DMS 273 treated with DMSO at 0.1 percent for 48 hours (cell line): ENCODE measurements at places on chromosomes 6 and 20.

GRCh38 chr6:132927713-132928112 is 113.3 kb downstream of the RPS12 start:
- no peak for DNase-seq

- DNase-seq: no peak
Measured at GRCh38 chr20:42340368-42340767, 722.2 kb upstream of the CHD6 start.

- no peak for DNase-seq
Measured at GRCh38 chr20:50498071-50498776, 12.0 kb upstream of the PTPN1 start.

GRCh38 chr20:888057-888456 is 28.1 kb downstream of the ANGPT4 start:
- DNase-seq: no peak

DNA sequence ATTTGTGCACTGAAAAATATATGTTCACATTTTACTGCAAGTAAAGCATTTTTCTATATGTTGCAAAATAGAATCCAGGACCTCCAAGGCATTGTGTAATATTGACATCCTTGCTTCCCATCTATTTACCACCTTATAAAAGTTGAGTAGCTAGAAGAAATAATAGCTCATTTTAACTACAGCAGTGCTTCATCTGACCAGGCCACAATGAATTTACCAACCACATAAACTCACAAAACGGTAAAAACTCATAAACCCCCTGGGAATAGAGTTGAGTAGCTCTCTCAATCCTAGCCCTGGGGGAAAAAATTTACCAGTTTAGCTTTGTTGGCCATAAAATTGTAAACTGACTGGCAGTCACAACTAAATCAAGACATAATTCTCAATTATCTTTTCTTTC is 3.9 kb downstream of the ATXN1 start:
- no peak for DNase-seq

DNA sequence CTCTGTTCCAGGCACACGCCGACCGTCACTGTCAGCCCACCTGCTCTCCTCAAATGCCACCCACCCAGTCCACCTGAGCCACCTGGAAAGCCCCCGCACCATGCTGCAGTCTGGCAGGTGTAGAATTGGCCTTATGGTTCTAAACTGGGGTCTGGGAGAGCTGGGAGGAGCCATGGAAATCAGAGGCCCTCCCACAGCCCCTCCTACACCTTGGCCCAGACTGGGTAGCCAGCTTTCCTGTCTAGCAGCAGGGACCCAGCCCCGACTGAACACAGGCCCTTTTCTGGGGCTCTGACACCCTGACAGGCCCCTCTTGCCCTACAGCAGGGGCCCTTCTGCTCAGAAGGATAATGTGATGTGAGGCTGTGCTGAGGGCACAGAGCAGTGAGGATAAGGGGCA is 31.1 kb downstream of the LRFN2 start:
- no peak for DNase-seq

GRCh38 chr20:53448426-53448825 is 145.2 kb downstream of the ZNF217 start:
- DNase-seq: no peak

DNA sequence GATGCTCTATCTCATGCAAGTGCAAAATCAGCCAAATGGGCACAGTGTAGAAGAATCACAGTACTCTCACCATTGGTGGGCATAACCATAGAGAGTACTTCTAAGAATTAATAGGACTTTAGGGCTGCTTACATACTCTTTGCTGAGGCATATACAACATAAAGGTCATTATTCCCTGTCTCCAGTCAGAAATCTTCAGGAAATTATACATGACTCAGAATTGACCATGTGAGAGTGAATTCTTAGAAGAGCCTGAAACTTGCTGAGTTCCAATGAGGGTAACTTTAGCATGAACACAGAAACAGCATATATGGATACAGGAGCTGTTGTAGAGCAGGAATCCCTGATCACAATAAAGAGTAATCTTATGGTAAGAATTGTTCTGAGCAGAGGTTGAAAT is 498.7 kb downstream of the TENT5A start:
- no peak for DNase-seq

GRCh38 chr6:25579391-25579883 is 72.6 kb upstream of the SCGN start:
- no peak for DNase-seq

GRCh38 chr20:63377256-63377941 is 16.2 kb upstream of the CHRNA4 start:
- no peak for DNase-seq

DNA sequence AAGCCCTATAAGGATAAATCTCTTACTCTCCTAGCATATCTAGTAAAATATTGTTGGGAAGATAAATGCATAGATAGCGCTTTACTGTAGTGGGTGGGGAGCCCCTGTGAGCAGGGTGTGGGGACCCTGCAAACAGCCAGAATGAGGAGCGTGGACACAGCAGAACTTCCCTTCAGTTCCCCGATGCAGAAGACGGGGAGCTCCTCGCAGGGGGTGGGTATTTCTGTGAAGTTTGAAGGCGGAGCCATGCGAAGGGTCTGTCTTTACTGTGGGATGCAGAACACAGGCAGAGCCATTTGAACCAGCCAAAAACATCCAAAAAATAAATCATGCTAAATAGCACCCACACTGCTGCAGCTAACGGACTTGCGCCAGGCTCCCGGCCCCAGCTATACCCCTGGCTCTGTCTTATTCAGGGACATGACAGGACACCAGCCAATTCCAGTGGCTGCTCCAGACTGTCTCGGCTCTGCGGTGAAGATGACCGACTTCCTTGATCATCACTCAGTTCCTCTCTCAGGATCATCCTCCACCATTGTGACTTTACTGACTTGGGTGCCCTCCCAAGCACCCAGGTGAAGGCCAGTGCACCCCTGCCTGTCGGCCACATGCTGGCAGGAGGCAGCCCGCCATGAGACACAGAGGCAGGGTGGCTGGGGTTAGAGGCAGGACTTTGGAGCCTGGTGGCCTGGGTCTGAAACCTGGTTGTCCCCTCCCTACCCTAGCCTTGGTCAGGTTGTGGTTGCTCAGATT is 134.5 kb downstream of the SMOC2 start:
- no peak for DNase-seq

DNA sequence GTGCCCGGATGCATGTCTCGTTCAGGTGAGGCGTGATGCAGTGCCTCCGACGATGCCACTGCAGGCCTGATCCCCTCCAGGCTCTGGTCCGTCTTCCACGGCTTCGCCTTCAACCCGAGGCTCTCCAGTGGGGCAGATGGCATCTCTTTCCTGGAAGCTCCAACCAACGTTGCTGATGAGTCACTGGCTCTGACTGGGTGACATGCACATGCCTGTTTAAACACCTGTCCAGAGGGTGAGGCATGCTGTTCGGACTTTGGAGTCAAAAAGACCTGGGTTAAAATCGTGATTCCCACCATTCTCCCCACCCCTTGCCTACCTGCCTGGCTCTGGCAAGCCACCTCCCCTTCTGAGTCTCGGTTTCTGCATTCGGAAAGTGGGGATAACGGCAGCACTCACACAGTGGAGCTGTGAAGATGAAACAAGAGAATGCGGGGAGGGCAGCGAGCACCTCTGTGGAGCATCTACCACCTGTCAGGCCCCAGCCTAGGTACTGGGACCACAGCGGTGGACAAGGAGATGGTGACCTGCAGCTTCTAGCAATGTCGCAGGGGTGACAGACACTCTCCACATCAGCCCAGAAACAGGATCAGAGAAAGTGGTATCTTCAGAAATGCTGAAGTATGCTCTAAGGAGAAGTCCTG is 8.5 kb upstream of the EDN3 start:
- DNase-seq: no peak

GRCh38 chr6:125554456-125554855 is 195.0 kb upstream of the HEY2 start:
- DNase-seq: no peak

DNA sequence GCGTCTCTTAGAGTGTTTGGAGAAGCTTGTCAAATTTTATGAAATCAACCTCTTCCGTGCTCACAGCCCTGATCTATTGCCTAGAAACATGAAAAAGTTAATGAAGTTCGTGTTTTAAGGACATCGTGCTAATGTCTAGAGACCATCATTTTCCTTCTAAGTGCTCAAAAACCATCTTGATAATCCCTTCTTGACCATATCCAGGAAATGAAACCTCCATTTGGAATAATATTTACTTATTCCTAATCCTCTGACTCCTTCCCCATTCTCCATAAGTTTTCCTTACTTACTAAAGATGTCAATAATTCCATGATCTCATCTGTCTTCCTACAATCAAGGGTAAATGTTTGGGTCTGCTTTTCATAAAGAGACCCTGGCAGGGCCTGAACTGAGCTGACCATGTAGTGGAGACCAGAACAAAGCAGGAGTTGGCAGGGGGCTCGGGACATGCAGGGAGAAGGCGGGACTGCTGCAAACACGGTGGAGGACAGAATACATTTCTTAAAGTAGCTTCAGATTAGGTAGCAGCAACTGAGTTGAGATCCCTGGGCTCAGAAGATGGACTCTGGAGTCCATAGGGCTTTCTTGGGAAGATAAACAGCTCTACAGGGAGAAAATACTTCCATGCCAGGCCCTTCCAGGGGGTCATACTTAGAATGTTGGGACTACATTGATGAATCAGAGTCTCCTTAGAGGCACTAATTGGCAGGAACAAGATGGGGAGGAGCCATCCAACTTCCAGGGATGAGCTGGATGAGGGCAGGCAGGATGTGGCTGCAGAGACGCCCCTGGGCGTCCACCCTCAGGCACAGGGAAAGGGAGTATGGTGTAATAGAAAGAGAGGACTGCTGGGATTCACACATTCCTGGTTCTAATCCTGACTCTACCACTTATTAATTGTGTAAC is 100.7 kb downstream of the RIN2 start:
- no peak for DNase-seq

GRCh38 chr6:11166948-11167347 is 55.4 kb upstream of the ERVFRD-1 start:
- DNase-seq: no peak

DNA sequence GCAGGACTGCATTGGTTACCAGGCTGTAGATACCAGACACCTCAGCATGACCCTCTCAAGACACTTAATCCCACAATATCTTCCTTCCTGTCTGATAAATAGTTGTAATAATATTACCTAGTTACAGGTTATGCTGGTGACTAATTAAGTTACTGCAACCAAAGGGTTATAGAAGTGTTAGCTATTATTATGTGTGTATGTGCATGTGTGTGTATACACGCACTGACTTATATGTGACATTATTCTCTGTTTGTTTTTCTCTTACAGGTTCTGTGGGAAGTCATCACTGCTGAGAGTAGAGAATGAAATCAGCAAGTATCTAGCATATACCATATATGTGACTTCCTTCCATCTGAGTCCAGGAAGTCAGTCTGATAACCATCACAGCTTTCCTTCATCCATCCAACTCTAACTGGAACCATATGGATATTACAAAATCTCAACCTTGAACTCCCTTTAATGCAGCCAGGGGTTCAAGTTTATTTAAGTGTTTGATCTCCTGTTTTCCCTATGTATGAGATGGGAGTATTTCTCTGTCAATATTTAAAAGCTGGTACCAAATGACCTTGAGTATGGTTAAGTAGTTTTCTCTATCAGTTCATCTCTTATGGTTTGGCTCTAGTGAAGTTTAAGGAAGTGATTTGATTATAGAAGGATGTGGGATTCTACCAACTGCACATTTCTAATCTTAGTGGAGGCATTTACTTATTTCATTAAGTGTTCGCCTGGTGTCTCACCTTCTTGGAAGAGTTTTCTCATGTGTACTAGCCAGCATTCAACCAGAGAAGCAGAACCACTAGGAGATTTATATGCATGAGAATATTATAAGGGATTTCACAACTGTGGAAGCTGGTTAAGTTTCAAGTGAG is 313.2 kb downstream of the HIVEP2 start:
- DNase-seq: no peak

DNA sequence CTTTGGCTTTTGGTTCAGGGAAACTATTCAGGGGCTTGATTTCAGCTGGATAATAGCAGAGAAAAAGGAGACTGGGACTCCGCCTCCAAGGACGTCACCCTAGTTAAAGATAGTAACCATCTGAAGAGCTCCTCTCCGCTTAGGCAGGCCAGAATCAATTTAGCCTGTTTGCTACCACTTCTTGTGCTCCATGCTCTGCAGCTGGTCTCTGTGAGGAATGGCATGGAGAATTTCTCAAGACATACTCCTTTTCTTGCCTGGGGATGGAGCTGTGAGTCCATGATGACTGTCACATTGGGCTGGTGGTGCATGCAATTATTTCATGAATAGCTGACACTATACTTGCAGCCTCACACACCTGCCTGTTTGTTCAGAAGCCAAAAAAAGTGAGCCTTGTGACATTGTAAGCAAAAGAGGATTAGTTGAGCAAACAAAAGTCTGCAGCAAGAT is 61.4 kb downstream of the TXLNB start:
- DNase-seq: peak; percentile 72

- DNase-seq: peak; percentile 53
Measured at GRCh38 chr6:41644297-41644879, 6.1 kb downstream of the MDFI start.

DNA sequence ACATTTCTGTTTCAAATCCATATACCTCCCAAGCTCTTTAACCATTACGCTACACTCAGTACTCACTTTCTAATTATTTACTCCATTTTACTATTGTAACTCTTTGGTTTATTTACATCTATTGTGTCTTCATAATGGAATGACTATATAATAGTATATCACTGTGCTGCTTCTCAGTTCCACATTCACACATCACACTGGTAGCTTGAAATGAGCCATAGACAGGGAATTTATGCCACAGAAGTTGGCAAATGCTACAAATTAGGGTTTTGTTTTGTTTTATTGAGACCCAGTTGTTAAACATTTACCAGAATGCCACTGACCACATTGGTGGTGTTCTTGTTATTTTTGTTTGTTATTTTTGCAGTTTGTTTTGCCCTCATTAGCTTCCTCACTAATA is 213.9 kb downstream of the KCNQ5 start:
- DNase-seq: no peak

DNA sequence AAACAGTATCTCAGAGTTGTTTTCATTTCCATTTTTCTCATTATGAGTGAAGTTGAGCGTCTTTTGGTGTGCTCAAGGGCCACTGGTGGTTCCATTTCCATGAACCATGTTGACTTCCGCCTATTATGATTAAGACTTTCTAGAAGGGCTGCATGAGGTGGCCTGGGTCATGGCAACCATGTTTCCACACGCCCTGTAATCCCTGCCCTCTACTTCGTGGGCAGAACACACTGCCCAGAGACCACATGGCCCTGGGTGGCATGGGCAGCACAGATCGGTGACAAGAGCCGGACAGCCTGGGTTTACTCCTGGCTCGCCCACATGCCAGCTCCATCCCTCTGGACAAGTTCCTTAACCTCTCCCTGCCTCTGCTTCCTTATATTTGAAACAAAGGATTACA is 14.8 kb downstream of the PRPH2 start:
- no peak for DNase-seq

DNA sequence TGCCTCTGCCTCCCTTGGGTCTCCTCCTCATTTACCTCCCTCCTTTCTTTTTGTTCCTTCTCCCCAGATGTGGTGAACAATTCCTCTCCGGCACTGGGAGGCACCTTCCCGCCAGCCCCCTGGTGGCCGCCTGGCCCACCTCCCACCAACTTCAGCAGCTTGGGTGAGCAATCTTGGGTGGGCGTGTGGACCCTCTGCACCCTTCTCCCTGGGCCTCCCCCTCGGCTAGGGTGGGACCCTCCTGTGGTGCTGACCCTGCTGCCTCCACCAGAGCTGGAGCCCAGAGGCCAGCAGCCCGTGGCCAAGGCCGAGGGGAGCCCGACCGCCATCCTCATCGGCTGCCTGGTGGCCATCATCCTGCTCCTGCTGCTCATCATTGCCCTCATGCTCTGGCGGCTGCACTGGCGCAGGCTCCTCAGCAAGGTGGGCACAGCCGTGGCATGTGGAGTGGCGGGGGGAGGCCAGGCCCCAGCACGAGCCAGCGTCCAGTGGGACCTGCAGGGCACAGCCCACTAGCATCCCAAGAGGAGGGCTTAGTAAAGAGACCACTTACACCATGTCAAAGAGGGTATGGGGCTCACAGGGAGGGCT is 8.8 kb downstream of the DDR1 start:
- DNase-seq: no peak
